ENCODE measurements at places on chromosomes 2 and 18.

GRCh38 chr2:202135091-202135874 is 62.2 kb downstream of the KIAA2012 start:
- DNase-seq: peak; percentile 78

DNA sequence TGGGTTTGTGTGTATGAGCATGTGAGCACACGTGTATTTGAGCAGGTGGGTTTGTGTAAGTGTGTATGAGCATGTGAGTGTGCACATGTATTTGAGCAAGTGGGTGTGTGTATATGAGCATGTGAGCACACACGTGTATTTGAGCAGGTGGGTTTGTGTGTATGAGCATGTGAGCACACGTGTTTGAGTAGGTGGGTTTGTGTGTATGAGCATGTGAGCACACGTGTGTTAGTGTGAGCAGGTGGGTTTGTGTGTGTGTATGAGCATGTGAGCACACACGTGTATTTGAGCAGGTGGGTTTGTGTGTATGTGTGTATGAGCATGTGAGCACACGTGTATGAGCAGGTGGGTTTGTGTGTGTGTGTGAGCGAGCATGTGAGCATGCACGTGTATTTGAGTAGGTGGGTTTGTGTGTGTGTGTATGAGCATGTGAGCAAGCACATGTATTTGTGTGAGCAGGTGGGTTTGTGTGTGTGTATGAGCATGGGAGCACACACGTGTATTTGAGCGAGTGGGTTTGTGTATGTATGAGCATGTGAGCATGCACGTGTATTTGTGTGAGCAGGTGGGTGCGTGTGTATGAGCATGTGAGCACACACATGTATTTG is 169.7 kb downstream of the TWIST2 start:
- no peak for DNase-seq

GRCh38 chr18:38367473-38367872 is 801.9 kb upstream of the CELF4 start:
- no peak for DNase-seq

- DNase-seq: no peak
Observed at GRCh38 chr18:34623557-34623956, 86.5 kb upstream of the DTNA start.

DNA sequence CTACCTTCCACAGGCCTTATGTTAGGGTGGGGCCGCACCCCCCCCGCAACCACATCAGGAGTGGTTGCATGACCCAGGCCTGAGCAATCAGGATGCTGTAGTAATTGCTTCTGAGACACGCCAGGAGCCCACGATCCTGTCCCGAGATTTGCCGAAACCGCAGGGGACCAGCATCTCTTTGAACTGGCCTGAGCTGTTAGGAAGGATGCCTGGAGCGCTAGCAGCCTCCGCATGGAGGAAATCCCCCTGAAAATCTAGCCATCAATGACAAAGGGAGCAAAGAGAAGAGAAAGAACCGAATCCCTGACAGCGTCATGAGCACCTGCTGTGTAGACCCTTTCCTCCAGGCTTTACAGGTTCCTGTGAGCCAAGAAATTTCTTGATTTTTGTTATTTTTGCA is 8.7 kb upstream of the TEX44 start:
- no peak for DNase-seq

- no peak for DNase-seq
Observed at GRCh38 chr2:222108957-222109585, 189.7 kb downstream of the PAX3 start.

DNA sequence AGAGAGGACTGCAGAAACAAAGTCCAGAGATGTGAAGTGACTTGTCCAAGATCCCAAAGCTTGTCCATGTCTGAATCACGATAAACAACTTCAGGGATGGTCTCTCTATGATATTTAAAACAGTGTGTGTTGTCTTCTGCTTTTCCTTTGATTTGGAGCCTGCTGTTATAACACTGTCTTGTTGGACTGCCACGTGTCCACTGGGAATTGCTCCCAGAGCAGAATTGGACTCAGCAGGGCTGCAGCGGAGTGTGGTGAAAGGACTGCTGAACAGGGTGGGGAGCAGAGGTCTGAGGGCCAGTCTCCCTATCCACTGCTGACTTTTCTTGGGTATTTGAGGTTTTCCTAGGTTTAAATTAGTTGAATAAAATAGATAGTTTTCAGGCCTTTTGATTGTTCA is 68.3 kb downstream of the IL1R2 start:
- DNase-seq: no peak

DNA sequence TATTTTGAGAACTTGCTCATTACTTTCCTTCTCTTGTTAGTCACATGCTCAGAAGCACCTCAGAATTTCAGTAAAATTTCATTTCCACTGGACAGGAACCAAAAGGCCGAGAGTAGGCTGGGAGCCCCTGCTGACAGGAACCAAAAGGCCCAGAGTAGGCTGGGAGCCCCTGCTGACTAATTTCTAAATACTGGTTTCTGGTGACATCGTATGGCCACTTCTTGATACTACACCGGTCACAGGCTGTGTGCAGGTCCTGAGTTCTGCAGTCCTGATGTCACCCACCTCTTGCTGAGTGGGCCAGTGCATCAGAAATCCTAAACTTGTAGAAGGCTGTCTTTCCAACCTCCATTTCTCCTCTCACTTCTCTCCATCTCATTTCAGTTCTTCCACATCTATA is 17.7 kb upstream of the EN1 start:
- DNase-seq: peak; percentile 72

GRCh38 chr2:9285921-9286320 is 79.3 kb downstream of the ASAP2 start:
- DNase-seq: no peak

GRCh38 chr2:184551626-184552025 is 46.7 kb upstream of the ZNF804A start:
- DNase-seq: no peak

DNA sequence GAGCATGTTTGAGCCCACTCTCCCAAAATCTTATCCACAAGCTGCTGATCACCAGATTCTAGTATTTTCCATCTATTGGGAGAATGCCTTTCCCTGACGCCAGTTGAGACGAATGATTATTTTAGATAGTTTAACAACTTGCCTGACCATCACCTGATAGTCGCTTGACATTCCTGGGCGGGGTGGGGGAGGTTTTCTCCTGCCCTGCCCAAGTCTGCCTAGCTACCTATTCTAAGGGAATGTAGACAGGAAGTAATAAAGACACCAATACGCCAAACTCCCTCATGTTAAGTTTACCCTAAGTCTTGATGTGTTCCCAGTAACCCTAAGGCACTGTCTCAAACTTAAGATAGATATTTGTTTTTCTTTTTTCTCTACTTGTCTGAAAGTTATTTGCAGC is 4.6 kb upstream of the ACAA2 start:
- DNase-seq: no peak

- DNase-seq: no peak
Observed at GRCh38 chr2:232323328-232323650, 55.3 kb upstream of the ALPP start.

DNA sequence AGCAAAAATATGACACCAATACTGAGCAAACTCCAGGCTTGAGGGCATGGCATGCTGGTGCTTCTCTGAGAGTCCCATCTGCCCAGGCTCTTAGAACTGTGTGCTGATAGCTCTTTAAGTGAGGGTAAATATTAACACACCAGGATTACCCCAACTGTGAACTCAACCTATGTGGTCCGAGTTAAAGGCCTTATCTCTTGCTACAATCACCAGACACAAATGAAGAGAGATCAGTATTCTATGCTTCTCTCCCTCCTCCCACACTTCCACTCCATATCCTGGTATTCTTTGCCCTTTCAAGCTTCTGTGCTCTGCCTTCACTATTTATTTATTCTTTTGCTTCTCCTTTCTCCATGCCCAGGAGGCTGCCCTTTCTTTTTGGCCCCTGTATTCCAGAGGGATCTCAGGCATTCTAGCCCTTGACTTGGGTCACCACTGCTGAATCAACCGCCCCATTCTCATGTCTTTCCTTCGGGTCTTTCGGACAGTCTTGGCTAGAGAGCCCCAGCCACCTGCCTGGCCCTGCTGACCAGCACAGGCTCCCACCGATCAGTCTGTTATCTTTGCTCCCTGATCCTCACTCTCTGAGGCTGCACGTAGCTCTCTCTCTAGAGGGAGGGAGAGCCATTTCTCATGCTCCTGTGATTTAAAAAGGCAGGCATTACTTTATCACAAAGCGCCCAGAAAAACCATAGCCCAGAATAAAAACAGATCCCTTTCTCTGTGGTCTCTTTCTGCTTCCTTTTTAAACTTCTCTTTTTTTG is 17.2 kb upstream of the HK2 start:
- DNase-seq: peak; percentile 45

GRCh38 chr2:201621293-201621999 is 21.9 kb downstream of the TMEM237 start:
- no peak for DNase-seq

DNA sequence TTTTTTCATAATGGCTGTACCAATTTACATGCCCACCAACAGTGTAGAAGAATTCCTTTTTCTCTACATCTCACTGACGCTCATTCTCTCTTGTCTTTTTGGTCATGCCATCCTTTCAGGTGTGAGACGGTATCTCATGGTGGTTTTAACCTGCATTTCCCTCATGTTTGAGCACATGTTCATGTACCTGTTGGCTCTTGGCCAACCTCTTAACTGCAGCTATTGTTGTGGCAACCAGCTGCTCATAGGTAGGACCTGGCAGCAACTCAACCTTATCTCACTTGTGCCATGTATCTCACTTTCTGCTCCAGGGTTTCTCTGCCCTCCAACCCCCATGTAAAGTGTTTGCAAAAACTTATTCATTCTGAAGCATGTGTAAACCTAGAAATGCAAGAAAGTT is 167.5 kb downstream of the UPP2 start:
- DNase-seq: no peak
